ENCODE measurements at places on chromosomes 5 and 9.

DNA sequence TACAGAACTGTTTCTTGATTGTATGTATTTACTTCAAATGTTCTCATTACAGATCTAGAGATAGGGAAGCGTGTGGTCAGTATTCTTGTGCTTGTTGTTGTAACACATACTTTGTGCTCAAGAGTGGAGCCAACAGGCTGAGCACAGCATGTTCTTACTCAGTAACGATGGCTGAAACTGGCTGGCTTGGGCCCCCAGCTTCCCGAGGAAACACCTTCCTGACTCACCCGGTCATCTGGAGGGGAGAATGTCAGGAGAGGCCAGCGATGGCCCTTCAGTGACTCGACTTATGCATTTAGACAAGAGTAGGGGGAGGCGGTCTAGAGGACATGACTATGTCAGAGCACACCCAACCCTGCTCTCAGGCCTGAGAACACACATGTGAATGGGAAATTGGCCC is 25.6 kb downstream of the ZNF474 start:
- peak; percentile 89 for DNase-seq

DNA sequence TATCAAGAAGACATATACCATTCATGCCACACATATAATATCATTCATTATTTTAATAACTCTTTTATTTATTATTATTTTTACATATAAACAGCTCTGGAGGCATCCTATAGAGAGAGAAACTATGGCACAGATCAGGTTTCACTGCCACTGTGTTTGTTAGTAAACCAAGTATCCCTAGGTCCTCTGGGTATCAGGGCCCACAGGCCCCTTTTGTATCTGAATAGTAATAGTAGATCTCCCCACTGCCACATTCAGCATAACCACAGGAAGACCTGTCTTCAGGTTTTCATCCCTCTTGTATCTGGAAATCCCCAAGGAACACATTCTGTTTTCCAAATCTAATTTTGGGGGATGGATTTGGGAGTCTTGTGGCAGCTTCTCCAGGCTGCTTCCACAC is 94.0 kb downstream of the SPATA31D1 start:
- no peak for DNase-seq

- no peak for DNase-seq
These were observed 8.1 kb downstream of the CCDC180 start for GRCh38 chr9:97315550-97315949.

DNA sequence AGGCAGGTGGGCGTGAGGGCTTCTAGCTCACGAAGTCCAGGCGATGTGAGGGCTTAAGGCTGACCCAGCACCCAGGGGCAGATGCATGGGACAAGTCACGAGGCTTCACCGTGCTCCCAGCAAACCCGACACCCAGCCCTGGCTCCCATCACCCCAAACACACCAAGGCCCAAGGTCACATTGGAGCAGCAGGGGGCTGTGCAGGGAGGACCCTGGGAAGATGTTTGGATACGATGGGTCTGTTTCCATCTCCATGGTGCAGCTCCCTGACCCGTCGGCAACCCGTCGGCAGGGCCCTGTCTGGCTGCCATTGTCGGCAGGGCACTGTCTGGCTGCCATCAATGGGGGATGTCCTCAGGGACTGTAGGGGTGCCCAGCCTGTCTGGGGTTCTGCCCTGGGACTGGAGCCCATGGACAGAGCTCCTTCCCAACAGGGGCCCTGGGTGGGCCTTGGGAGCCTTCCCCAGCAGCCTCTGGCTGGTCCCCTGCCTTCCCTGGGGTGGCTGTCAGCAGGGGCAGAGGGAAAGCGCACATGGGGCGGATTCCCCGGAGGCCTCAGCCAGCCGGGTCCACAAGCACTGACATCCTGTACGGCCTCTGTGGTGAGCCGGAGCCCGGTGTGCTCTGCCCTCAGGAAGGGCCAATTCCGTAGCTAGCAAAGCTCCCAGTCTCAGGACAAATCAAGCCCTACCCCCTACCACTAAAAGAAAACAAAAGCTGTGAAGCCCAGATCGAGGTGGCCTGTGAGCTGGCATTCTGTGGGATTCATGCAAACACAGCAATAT is 47.1 kb downstream of the NACC2 start:
- no peak for DNase-seq

- DNase-seq = peak; percentile 15
These were observed 135.2 kb downstream of the PTTG1 start for GRCh38 chr5:160556846-160557245.

DNA sequence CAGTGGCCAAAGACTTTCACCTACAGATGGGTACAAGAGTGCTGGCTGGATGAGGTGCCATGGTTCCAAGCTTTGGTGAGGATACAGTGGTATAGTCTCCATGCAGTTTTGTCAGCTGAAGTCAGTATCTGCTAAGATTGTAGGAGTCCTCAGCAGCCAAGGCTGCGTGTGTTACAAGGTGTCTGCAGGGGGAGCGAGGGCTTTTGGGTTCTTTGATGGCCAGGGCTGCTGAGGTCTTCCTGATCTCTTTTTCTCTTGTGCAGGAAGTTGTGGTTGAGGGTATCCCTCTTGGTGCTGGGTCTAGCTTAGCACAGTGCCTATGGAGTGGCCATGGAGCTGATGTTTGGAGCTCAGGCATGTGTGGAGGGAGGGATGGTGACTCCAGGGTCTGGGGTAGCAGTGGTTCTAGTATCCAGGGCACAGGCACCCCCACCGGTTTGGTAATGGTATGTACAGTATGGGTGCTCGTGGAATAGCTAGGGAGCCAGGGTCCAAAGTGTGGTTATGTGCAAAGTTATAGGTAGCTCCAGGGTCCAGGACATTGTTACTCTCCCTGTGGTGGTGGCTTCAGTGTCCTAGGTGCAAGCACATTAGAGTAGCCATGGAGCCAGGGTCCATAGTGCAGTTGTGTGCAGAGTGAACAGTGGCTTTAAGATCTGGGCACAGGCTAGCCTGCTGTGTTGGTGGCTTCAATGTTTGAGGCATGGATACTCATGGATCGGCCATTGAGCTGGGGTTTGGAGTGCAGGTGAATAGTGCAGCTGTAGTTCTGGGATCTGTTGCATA is 36.7 kb downstream of the CNTLN start:
- DNase-seq = no peak

All from astrocyte of the spinal cord (primary cell).